Right atrium auricular region (tissue), 2 donors: ENCODE measurements at places on chromosomes 12 and 14. TPM values are rescaled to one million over a fixed set of nuclear protein-coding genes. Genes with fewer than 3 reads are reported as not detected.

- no peak for DNase-seq
These were observed 9.9 kb downstream of the OAS2 start for GRCh38 chr12:112988224-112988623.

DNA sequence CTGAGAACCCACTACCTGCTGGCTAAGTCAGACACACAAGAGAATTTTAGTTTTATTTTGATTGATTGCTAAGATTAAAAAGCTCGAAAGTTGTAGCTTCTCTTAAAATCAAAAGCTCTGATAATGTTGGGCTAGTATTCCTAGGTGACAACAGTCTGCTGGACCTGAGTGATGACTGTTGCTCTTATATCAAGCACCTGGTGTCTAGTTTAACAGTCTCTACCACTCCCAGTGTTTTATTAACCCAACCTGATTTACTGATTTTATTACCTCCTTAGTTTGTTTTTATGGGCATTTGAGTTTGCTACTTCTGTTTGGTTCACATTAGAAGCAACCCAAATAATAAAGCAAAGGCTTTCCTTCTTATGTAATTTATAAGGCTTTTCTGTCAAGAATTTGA is 41.8 kb downstream of the ATP6V1D start:
- no peak for DNase-seq

- no peak for DNase-seq
These were observed 4.1 kb upstream of the CSAD start for GRCh38 chr12:53184828-53185227.

GRCh38 chr12:3572560-3572959 is 81.6 kb downstream of the PRMT8 start:
- DNase-seq = no peak

- peak; percentile 54 for DNase-seq
These were observed 14.5 kb downstream of the CYP46A1 start for GRCh38 chr14:99698642-99699041.

- DNase-seq = no peak
These were observed 124.7 kb downstream of the MSRB3 start for GRCh38 chr12:65403188-65403587.

DNA sequence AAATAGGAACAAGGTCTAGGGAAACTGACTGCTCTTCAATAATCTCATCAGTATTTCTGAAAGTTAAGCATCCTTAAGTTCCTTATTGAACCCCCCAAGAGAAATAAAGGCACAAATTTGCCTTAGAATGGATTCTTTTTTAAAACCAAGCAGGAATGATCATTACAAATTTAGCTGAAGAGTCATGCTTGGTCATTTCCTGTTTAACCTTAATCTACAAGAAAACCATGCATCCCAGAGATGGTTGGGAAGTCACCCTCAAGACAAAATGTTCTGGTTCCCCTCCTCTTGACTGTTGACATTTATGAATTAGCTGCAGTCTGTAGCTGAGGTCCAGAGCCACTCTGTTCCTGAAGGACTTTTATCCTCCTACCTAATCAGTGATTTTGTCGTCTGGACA is 291.8 kb upstream of the G2E3 start:
- DNase-seq = no peak

GRCh38 chr14:103517174-103517566 is 5.5 kb downstream of the CKB start:
- no peak for DNase-seq

DNA sequence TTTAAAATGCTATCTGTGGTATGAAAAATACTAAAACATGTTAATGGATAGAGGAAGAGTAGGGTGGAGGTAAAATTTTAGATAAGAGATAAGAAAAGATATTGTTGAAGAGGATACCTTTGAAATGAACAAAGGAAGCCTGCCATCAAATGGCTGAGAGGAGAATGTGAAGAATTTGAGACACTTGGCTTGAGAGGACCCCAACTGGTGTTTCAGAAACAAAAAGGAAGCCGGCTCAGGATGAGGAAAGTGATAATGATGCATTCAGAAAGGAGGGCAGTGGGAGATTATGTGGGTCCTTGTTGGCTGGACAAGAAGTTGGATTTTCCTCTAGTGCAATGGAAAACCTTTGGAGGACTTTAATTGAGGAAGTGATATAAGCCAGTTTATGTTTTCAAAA is 264.4 kb downstream of the DUSP6 start:
- no peak for DNase-seq

GRCh38 chr14:70663707-70664179 is 22.0 kb downstream of the TTC9 start:
- no peak for DNase-seq

DNA sequence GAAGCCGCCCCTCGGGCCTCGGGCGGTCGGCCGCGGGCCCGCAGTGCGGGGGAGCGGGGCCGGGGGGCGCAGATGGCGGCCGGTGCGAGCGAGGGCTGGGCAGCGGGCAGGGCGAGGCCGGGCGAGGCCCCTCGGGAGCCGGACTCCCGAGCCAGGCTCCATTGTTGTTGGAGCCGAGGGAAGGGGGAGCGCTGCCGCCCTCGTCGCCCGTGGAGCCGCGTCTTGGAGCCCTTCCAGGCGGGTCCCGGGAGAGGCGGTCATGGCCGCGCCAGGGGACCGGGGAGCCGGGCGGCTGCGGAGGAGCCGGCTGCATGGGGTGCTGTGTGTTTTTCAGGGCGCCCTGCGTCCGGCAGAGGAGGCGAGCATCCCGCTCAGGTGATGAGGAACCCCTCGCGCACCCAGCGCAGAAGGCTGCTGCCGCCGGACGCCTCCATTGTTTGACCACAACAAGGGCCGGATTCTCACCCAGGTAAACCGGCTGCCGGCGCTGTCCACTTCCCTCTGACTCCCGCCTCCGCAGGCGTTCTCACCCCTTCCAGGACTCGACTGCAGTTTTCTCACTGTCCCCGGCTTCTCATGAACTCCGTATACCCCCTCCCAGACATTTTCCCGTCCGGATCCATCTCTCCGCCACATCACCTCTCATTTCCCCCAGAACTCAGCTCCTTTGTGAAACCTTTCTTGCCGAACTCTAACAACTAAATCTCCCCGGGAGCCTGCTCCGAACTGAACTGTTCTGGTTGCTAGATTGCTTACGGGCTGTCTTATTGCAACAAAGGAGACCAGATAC is 732 bp downstream of the ZNF664 start:
- no peak for DNase-seq

- no peak for DNase-seq
These were observed 174.0 kb upstream of the ARHGAP5 start for GRCh38 chr14:31902945-31903646.

DNA sequence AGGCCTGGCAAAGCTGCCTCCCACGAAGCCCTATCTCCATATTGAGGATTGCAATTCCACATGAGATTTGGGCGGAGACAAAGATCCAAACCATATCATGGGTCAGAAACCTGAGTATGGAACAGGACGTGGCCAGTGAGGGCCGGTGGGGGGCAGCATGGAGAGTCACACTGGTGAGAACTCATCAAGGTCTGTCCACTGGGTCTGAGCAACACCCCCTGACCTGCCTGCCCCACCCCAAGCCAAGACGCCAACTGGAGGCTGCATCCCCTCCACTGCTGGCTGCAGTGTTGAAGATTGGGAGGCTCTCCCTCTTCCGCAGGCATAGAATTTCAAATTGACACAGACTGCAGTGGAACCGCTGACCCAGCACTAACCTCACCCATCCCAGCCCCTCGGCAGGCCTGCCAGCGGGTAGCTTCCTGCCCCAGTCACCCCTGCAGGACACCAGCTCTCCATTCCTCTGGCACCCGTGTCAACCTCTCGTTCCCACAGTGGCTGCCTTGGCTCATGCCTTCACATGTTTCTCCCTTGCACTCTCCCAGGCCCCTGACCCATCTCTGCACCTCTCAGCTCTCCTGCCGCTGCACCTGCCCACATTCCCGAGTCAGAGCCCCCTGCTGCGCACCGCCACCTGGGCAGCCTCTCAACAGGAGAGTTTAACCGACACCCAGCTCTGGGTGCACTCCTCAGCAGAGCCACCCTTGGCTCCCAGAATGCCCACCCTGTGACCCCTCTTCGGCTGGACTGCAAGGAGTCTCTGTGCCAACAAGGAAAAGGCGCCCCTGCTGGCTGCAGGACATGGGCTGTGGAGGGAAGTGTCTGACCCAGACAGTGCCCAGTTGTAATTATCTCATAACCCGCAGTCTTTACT is 45.2 kb upstream of the PPP2R5C start:
- peak; percentile 36 for DNase-seq

GRCh38 chr12:56957229-56958052 is at the start of gene RDH16:
Gene RDH16, minus strand, starts transcription at chr12:56957608. Its CDS starts 146 bp downstream, at chr12:56957462.
- no peak for DNase-seq

- no peak for DNase-seq
These were observed 151.9 kb downstream of the GXYLT1 start for GRCh38 chr12:41992692-41993215.

RTN1 gene
- 2.7 TPM for total RNA-seq

NRL gene
- 5.0 TPM for total RNA-seq

ARHGEF40 gene
- 14.3 TPM for total RNA-seq

SETD3 gene
- total RNA-seq = 114 TPM

KRT4 gene
- total RNA-seq = not detected

CCDC177 gene
- total RNA-seq = not detected
